Activated T-helper 1 cell treated with anti-CD3 and anti-CD28 coated beads, Interleukin-2, amount 50 U/mL, for 16 hours (primary cell): ENCODE measurements at places on chromosomes 5 and 9.

- no peak for DNase-seq
Measured at GRCh38 chr9:135551031-135551430, 5.1 kb downstream of the OBP2A start.

DNA sequence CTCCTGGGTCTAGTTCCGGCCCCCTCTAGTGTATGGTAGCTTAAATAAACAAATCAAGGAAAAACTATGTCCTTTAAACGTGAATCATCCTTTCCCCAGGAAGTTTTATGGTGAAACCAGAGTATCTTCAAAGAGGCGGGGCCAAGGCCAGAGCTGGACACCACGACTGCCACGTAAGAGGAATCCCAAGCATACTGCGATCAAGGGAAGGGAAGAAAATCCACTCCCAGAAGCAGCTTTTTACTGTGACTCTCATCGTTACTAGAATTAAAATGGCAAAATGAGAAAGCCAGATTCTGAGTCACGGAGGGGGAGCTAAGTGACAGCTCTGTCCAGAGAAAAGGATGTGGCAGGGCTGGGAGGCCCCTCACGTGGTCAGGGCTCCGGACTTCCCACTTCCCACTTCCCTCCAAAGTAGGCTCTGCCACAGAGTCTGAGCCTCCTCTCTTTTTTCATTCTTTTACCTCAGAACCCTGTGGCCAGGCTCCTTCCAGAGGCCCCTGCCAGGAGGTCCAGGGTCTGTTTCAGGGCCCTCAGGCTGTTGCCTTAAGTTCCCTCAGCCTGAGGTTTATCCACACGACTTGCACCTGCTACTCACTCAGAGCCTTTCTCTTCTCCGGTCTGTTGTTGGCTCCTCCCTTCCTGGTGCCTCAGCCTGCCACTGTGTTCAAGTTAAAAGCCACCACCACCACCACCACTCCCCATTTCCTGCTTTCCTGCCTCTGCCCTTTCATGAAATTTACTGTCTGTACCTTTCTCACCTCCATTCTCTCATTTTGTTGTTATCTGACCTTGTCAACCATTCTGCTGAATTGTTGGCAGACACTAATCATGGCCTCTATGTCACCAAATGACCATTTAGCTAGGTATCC lies 1.4 kb upstream of the GLRX start:
- DNase-seq, result no peak

GRCh38 chr9:111630182-111630963 lies 761 bp upstream of the DNAJC25 start:
- DNase-seq, result no peak

GRCh38 chr9:13744261-13744901 lies 464.9 kb upstream of the MPDZ start:
- DNase-seq, result no peak

DNA sequence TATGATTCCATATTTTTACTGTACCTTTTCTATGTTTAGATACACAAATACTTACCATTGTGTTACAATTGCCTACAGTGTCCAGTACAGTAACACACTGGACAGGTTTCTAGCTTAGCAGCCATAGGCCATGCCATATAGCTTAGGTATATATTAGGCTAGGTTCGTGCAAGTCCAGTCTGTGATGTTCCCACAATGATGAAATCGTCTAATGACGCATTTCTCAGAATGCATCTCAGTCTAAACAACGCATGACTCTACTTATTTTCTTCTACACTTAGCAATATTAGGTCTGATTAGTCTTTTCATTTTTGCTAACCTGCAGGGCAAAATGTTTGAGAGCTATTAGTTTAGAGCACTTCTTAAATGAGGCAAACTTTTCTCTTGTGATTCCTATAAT lies 22.7 kb downstream of the OR2S2 start:
- no peak for DNase-seq

GRCh38 chr5:84430863-84431663 lies 46.4 kb upstream of the EDIL3 start:
- no peak for DNase-seq

DNA sequence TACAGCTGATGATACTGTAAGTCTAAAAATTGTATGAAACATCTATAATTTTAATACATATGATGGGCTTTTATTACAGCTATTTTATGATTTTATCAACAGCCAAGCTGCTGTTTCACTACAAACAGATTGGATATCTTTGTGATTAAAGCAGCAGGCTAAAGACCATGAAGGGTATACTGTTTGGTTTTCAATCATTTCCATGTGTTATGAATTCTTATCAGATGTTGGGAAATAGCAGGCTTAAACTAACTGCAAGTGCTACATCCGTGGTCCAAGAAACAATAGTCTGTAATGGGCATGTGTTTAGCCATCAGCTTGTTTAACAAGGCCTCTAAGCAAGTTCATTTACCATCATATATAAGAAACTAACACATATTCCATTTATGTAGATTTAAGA lies 107.5 kb downstream of the CWC27 start:
- DNase-seq, result no peak

DNA sequence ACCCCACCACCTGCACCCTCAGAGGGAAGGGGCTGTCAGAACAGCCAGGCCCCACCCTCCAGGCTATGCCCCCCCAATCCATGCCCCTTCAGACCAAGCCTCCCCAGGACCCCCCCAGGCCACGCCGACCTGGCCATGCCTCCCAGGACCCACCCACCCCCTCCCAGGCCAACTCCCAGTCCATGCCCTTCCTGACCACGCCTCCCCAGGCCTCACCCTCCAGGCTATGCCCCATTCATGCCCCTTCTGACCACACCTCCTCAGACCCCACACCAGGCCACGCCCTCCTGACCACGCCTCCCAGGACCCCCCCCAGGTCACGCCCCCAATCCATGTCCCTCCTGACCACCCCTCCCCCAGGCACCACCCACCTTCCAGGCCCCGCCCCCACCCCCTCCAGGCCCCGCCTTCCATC lies 27.6 kb downstream of the TPPP start:
- DNase-seq, result no peak

DNA sequence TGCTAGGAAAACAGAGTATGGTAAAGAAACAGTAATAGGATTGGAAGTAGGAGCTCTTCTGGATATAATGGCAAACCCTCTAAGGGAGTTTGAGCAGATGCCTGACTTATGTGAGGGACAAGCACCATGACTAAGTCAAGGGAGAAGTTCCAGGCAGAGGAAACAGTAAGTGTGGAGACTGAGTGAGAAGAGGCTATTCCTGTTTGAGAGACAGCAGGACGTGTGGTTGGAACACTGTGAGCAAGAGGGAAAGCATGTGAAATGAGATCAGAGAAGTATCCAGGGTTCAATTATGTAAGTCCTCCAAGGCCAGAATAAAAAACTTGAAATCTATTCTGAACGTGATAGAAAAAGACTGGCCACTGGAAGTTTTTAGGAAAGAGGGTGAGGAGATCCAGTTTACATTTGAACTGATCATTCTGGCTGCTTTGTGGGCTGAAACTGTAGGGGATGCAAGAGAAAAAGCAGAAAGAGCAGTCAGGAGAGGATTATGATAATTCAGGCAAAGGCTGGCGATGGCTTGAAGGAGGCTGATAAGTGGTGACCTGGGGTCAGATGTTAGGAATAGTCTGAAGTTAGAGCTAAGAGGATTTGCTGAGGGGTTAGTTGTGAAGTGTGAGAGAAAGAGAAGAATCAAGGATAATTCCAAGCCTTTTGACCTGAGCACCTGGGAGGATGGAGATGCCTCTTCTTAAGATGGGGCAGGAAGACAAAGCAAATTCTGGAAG lies 19.2 kb downstream of the DMAC1 start:
- DNase-seq, result no peak

DNA sequence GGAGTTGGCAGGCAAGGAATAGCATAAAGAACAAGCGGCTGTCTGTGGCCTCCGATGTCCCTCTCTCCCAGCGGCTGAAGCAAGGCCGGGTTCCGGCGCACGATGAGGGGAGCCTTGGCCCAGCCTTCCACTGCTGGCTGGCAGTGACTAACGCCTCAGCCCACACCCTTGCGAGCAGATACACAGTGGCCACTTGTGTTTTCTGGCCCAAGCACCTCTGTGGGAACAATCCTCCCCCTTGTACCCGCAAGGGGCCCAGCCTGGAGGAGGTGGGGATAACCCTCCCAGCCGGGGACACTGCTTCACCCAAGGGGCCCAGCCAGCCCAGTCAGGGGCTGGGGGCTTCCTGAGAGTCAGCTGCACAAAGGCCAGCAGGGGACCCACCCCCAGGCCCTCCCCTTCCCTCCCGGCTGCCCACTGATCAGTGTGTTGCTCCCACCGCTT lies 23.2 kb downstream of the STK10 start:
- DNase-seq, result no peak

GRCh38 chr9:33946779-33947535 lies 101.7 kb downstream of the UBAP2 start:
- DNase-seq, result no peak
